ENCODE measurements at places on chromosomes 4 and X. TPM values are rescaled to one million over a fixed set of nuclear protein-coding genes. Genes with fewer than 3 reads are reported as not detected.

The PAGE5 gene
- total RNA-seq: not detected

The EGFL6 gene
- total RNA-seq: 0.20 TPM

The HSFX3 gene
- total RNA-seq: not detected

The GAGE12J gene
- not detected for total RNA-seq

The PAGE2B gene
- total RNA-seq: not detected

The FGFRL1 gene
- 33.3 TPM for total RNA-seq

The SRD5A3 gene
- 6.0 TPM for total RNA-seq

The CABS1 gene
- total RNA-seq: not detected

The RNF175 gene
- 40.8 TPM for total RNA-seq

The PGRMC1 gene
- 108 TPM for total RNA-seq

The SYP gene
- 411 TPM for total RNA-seq

The PLRG1 gene
- total RNA-seq: 64.4 TPM

The SERTM2 gene
- total RNA-seq: not detected

The FDCSP gene
- total RNA-seq: not detected

The GLUD2 gene
- total RNA-seq: 5.4 TPM

The SHROOM3 gene
- 23.5 TPM for total RNA-seq

The MAGEA8 gene
- not detected for total RNA-seq

The NDST3 gene
- 13.4 TPM for total RNA-seq

The FAM114A1 gene
- total RNA-seq: 14.4 TPM

The PCDH19 gene
- total RNA-seq: 37.2 TPM

The FGF2 gene
- total RNA-seq: 34.9 TPM

The PDCL2 gene
- total RNA-seq: not detected

The ARHGEF9 gene
- 205 TPM for total RNA-seq

The TEX13C gene
- 0.07 TPM for total RNA-seq

The DKK2 gene
- 2.3 TPM for total RNA-seq

The GRIA3 gene
- total RNA-seq: 152 TPM

The PFKFB1 gene
- total RNA-seq: 0.68 TPM

The RHOXF2 gene
- total RNA-seq: not detected

The FAT4 gene
- 10.4 TPM for total RNA-seq

The PLAC8 gene
- total RNA-seq: 1.8 TPM

The MAGEB1 gene
- not detected for total RNA-seq

The GASK1B gene
- total RNA-seq: 55.7 TPM

The GYPA gene
- 0.79 TPM for total RNA-seq

The MBTPS2 gene
- total RNA-seq: 18.4 TPM

The LAMP2 gene
- 167 TPM for total RNA-seq

The FGB gene
- not detected for total RNA-seq

The SHROOM4 gene
- total RNA-seq: 7.2 TPM
